ENCODE measurements at places on chromosomes 7 and 10. TPM values are rescaled to one million over a fixed set of nuclear protein-coding genes. Genes with fewer than 3 reads are reported as not detected.
A peak's percentile ranks its signal among the peaks of the same experiment; 100 is the strongest.

RBM33 gene
- 75.9 TPM for total RNA-seq

LIPJ gene
- total RNA-seq: not detected

DPCD gene
- 32.5 TPM for total RNA-seq

SPDYE6 gene
- not detected for total RNA-seq

PRSS1 gene
- not detected for total RNA-seq

HOXA13 gene
- not detected for total RNA-seq

DNA sequence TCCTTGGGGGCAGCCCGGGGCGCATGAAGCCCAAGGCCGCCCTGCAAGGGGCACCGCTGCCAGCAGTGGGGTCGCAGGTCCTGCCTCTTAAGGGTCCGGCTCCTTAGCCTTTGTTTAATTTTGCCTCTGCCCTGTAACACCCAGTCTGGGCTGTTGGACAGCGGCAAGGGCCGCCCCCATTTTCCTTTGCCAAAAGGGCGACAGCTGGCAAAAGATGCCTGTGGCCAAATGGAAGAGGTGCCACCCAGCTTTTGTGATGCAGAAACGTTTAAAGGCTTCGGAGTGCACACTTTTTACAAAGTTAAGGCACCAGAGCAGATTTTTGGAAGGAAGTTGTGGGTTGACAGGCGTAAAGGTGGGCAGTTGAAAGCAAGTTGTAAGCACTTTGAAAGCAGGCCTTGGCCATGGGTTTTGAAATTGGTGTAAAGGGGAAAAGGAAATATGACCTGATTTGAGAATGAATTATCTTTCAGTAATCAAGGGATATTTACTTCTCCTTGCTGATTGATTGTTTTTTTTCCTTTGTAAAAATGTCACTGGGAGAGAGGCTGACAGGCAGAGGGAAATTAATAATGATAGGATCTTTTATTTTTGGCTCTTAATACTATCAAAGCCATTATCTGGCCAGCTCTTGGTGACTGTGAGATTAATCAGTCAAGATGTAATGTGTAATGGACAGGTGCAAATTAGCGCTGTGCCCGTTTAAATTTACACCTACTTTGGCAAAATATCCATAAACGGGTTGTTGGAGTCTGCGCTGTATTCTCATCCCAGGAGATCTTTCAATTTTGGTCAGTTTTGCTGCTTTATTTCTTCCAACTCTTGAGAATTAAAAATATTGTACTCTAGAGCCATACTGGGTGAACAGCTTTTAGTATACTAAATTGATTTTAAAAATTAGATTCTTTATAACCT lies 1.2 kb downstream of the CASD1 start:
- peak overlapping the region; percentile 99 for H3K27ac ChIP-seq
- DNase-seq: peak; percentile 54
- peaks cover 35% of the 10 kb centered on the region for H3K4me1 ChIP-seq
- H3K4me3 ChIP-seq: peak overlapping the region; percentile 68
- no peaks in the 10 kb centered on the region for H3K27me3 ChIP-seq
- H3K36me3 ChIP-seq: no peaks in the 10 kb centered on the region

GRCh38 chr10:110416776-110417711 lies 80.7 kb upstream of the DUSP5 start:
- no peaks in the 10 kb centered on the region for H3K27me3 ChIP-seq
- no peak for DNase-seq
- H3K27ac ChIP-seq: no peak overlapping the region
- H3K36me3 ChIP-seq: no peaks in the 10 kb centered on the region
- H3K4me1 ChIP-seq: peaks cover 4% of the 10 kb centered on the region

DNA sequence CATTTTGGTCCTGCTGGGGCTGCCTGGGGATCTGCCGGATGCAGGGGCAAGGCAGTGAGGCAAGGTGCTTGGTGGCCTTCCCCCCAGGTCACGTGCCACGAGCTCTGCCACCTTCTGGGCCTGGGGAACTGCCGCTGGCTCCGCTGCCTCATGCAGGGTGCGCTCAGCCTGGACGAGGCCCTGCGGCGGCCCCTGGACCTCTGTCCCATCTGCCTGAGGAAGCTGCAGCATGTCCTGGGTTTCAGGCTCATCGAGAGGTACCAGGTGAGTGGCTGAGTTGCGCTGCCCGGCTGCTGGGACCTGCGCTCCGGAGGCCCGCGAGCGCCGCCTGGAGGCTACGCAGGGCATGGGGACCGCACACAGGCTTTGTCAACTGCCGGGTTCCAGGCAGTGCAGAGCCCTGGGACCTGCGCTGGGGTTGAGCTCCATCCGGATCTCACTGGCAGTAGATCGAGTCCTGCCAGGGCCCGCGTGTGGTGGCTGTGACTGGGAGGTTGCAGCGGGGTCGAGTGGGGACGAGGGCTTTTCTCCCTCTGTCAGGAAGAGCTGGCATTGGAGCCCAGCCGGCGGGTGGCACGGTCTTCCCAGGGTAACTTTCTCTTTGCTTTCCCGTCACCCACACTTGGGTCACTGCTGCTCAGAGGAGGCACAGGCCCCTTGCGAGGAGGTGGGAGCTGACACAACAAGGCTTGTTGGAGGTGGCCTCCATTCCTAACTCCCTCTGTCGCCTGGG lies 21.7 kb downstream of the AMZ1 start:
- H3K36me3 ChIP-seq: no peaks in the 10 kb centered on the region
- peak overlapping the region; percentile 29 for H3K4me3 ChIP-seq
- no peak overlapping the region for H3K27ac ChIP-seq
- H3K4me1 ChIP-seq: no peaks in the 10 kb centered on the region
- no peaks in the 10 kb centered on the region for H3K27me3 ChIP-seq

GRCh38 chr7:27139334-27140125 lies 4.0 kb downstream of the HOXA5 start:
- H3K36me3 ChIP-seq: no peaks in the 10 kb centered on the region
- H3K27ac ChIP-seq: no peak overlapping the region
- DNase-seq: no peak

GRCh38 chr7:116510795-116511194 lies 11.3 kb downstream of the CAV2 start:
- H3K27me3 ChIP-seq: no peaks in the 10 kb centered on the region
- H3K27ac ChIP-seq: peak overlapping the region; percentile 84
- peaks cover 84% of the 10 kb centered on the region for H3K4me1 ChIP-seq
- peaks cover 39% of the 10 kb centered on the region for H3K36me3 ChIP-seq
- DNase-seq: no peak
- no peak overlapping the region for H3K4me3 ChIP-seq

DNA sequence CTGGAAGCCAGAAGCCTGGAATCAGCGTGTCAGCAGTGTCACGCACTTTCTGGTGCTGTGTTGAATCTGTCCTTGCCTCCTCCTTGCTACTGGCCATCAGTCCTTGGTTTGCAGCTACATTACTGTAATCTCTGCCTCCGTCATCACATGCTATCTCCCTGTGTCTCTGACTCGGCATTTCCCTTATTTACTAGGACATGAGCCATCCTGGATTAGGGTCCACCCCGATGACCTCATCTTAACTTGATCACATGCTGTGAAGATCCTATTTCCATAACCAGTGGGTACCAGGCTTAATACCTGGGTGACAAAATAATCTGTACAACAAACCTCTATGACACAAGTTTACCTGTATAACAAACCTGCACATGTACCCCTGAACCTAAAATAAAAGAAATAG lies 518.0 kb upstream of the KLF6 start:
- H3K4me3 ChIP-seq: no peak overlapping the region
- no peak overlapping the region for H3K27ac ChIP-seq
- no peak for DNase-seq
- H3K36me3 ChIP-seq: no peaks in the 10 kb centered on the region

DNA sequence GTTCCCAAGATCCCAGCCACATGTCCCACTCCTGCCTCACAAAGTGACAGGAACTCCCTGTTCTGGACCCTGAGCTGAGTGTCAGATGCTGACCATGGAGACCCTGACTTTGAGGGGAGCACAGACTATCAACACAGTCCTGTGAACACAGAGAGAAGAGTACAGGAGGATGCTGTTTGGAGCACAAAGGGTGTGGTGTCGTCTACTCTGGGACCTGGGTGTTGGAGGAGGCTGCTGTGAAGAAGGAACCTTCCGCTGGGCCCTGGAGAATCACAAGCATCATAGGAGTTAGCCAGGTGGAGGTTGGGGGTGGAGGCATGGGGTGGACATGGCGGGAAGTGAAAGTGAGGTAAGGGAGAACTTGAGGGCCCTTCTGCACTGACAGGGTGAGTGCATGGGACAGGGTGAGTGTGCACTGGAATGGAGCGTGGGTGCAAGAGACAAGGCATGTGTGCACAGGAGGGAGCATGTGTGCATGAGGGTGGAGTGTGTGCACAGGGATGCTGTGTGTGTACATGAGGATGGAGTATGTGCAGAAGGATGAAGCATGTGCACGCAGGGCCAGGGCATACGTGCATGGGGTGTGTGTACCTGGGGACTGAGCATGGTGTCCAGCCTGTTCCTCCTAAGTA lies 70.7 kb upstream of the ANTXRL start:
- DNase-seq: no peak
- H3K27me3 ChIP-seq: no peaks in the 10 kb centered on the region
- H3K36me3 ChIP-seq: no peaks in the 10 kb centered on the region

DNA sequence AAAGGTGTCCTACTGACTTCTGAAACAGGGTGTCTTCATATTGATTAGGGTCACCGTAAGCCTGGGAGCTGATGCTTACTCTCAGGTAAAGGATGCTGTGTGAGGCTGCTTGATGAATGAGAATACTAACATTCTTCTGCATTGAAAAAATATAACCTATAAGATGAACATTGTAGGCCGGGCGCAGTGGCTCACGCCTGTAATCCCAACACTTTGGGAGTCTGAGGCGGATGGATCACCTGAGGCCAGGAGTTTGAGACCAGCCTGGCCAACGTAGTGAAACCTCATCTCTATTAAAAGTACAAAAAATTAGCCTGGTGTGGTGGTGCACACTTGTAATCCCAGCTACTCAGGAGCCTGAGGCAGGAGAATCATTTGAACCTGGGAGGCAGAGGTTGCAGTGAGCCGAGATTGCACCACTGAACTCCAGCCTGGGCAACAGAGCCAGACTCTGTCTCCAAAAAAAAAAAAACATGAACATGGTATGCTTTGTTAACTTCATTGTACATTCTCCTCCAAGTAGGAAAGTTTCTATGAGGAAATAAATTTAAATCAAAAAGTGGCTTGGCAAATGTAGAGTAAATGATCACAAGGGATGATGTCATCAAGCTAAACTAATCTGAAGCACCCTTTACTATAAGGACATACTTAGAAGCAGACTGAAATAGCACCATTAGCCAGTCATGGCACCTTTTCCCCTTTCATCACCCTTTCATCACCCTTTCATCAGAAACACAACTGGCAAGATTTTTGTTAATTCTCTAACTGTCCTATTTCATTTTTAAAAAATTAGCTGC lies 1.5 kb upstream of the BRAF start:
- no peak overlapping the region for H3K4me3 ChIP-seq
- no peaks in the 10 kb centered on the region for H3K36me3 ChIP-seq

DNA sequence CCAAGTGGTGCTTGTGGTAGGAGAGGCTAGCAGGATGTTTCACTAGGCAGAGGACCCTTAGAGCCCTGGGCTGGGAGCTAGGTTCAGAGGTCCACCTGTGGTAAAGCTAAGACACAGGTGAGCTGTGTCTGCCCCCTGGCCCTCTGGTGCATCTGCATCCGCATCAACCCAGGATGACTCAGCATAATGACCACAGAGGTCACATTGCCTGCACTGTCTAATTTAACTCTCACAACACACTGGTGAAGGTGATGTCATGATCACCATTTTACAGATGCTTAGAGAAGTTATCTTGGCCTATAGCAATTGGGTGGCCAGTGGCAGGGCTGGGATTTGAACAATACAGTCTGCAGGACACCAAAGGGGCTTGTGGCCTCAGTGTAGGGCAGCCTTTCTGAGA lies 33.1 kb downstream of the HABP2 start:
- H3K27me3 ChIP-seq: no peaks in the 10 kb centered on the region
- no peaks in the 10 kb centered on the region for H3K4me1 ChIP-seq
- no peak overlapping the region for H3K4me3 ChIP-seq
- DNase-seq: no peak
- H3K27ac ChIP-seq: no peak overlapping the region
- no peaks in the 10 kb centered on the region for H3K36me3 ChIP-seq

GRCh38 chr7:22470981-22471380 lies 29.0 kb downstream of the STEAP1B start:
- H3K27ac ChIP-seq: no peak overlapping the region
- no peaks in the 10 kb centered on the region for H3K4me1 ChIP-seq
- DNase-seq: no peak
- H3K4me3 ChIP-seq: no peak overlapping the region
- no peaks in the 10 kb centered on the region for H3K27me3 ChIP-seq

GRCh38 chr10:28774051-28774995 lies 97.0 kb downstream of the BAMBI start:
- H3K4me1 ChIP-seq: peaks cover 8% of the 10 kb centered on the region
- H3K27ac ChIP-seq: no peak overlapping the region
- no peaks in the 10 kb centered on the region for H3K36me3 ChIP-seq
- no peak for DNase-seq

- H3K36me3 ChIP-seq: no peaks in the 10 kb centered on the region
- H3K4me1 ChIP-seq: no peaks in the 10 kb centered on the region
- peak; percentile 54 for DNase-seq
These were observed 290.8 kb downstream of the NXPH1 start for GRCh38 chr7:8724080-8724718.

- no peaks in the 10 kb centered on the region for H3K27me3 ChIP-seq
- no peaks in the 10 kb centered on the region for H3K36me3 ChIP-seq
These were observed 66.5 kb downstream of the ADD3 start for GRCh38 chr10:110074298-110074697.

DNA sequence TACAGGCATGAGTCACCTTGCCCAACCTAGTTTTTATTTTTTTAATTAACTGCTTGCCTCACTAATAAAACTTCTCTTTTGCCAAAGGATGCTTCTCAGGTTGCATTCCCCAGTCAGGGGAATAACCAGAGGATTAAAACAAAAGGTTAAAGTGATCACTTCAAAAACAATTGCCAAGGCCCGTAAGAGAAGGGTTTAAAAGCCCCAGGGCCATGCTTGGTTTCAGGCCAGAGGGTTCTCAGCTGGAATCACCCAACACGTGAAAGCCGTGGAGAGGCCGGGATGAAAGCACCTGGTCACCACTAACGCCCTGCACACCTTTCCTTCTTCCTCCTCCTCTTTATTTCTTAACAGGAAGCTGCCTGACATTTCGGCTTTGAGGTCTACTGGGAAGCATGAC lies 587.5 kb downstream of the PTPRN2 start:
- H3K27ac ChIP-seq: no peak overlapping the region
- H3K4me3 ChIP-seq: no peak overlapping the region
- H3K4me1 ChIP-seq: no peaks in the 10 kb centered on the region
- no peaks in the 10 kb centered on the region for H3K36me3 ChIP-seq
